ENCODE measurements at places on chromosomes 16 and 17. TPM values are rescaled to one million over a fixed set of nuclear protein-coding genes. Genes with fewer than 3 reads are reported as not detected.

- DNase-seq: no peak
These were observed 41.9 kb upstream of the ENDOV start for GRCh38 chr17:80372922-80373570.

CDC6 gene
- total RNA-seq: 67.3 TPM

DNA sequence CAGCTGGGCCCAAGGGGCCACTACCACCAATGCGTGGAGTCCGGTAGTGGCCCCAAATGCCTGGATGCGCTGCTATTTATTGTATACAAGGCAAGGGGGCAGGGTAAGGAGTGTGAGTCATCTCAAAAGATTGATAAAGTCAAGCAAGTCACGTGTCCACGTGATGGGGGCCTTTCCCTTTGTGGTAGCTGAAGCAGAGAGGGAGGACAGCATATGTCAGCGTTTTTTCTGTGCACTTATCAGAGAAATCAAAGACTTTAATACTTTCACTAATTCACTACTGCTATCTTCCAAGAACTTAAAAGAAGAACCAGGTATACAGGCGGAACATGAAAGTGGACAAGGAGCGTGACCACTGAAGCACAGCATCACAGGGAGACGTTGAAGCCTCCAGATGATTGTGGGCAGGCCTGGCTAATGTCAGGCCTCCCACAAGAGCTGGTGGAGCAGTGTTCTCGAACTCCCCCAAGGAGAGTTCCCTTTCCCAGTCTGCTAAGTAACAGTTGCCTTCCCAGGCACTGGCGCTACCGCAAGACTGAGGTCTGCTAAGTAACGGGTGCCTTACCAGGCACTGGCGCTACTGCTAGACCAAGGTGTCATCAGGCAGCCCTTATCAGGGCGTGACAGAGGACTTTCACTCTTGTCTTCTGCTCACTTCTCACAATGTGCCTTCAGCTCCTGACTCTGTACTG, 10.8 kb upstream of the ASB16 start:
- DNase-seq: no peak

CCDC154 gene
- 2.5 TPM for total RNA-seq

CDH13 gene
- not detected for total RNA-seq

PLEKHH3 gene
- 0.63 TPM for total RNA-seq

DNA sequence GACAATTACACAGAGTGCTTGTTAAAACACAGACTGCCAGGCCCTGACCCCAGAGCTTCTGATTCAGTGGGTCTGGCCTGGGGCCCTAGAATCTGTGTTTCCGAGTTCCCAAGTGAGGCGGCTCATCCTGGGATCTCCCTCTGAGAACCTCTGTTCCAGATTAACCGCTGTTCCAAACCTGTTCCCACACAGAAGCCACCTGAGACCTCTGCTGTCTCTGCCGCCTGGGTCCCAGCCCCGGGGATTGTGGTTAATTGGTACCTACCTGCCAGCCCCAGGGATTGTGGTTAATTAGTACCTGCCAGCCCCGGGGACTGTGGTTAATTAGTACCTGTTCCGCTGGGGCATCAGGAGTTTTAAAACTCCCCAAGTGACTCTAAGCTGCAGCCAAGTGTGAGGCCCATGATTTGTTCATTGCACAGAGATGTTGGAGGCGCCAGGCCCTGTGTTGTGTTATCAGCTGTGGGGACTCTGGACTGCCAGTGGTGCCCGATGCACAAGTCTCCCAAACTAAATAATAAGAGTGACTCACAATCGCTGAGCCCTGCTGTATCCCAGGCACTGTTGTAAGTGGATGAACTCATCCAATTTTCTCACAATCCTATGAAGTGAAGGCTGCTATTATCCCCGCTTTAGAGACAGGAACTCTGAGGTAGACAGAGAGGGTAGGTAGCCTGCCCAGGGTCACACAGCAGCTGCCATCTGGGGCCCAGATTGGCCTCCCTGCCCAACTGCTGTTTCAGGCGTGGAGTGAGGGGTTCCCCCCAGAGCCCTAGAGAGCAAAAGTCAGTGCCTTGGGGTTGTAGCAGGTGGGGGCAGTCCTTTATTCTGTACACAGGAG, 219.7 kb downstream of the IRF8 start:
- no peak for DNase-seq

DNA sequence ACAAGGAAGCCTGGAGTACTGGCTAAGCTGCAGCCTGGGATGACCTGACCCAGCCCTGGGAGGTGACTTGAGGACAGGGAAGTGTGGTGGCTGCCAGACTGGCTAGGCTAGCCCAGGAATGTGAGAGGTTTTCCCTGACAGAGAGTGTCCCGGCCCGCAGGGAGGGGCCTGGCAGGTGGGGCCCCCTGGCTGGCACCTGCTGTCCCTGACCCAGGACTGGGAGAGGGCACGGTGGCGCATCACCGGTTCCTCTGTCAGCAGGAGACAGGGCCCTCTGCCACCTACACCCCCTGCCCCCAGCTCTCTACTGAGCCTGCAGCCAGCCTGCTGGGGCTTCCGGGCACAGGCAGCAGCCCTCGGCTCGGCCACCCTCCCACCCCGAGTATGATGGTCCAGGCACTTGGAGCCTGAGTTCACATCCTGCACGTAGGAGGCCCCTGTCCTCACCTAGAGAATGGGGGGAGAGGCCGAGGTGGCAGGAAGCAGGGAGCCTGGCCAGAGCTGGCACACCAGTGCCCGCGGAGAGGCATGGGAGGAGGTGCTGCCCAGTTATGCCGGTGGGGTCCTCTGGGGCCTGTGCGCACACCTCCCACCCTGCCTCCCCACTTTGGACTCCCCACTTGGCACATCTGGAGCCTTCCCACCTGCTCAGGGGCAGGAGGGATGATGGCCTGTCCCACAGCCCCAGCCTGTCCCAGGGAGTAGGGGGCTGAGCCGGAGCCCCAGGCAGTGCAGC, 528 bp downstream of the PRSS27 start:
- no peak for DNase-seq

GRCh38 chr16:75238132-75238852, 13.1 kb downstream of the BCAR1 start:
- DNase-seq: no peak

GRCh38 chr16:79964104-79964503, 363.6 kb upstream of the MAF start:
- DNase-seq: no peak

KRTAP9-2 gene
- not detected for total RNA-seq

FAM171A2 gene
- 0.27 TPM for total RNA-seq

ZFP3 gene
- 2.2 TPM for total RNA-seq

GRCh38 chr16:31083981-31084380, 4.8 kb downstream of the PRSS53 start:
- no peak for DNase-seq

GRCh38 chr17:50205111-50205962, 3.9 kb upstream of the COL1A1 start:
- DNase-seq: no peak

TP53TG3D gene
- total RNA-seq: 0.30 TPM

Measured in activated T-cell treated with anti-CD3 and anti-CD28 coated beads, Interleukin-2, amount 50 U/mL, for 4 hours (primary cell).